GM04503 (cell line): ENCODE measurements at places on chromosomes 5 and 9.

DNA sequence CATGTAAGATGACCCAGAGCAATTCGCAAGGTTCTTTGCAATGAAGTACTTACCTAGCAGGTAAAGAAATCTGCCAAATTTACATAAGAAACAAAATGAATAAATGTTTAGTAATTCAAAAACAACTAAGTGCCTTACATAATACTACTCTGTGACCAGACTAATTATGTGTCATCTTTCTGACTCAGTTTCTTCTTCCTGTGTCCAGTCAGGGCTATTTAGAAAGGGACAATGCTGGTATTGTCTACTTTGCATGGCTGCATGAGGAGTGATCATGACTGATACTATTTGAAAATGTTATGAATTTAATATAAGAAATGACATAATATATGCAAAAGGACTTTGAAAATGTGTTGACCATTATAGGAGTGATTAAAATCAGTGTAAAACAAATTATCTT lies 210.0 kb downstream of the TMEM161B start:
- DNase-seq = no peak

GRCh38 chr5:10860645-10861422 lies 99.8 kb upstream of the DAP start:
- no peak for DNase-seq

DNA sequence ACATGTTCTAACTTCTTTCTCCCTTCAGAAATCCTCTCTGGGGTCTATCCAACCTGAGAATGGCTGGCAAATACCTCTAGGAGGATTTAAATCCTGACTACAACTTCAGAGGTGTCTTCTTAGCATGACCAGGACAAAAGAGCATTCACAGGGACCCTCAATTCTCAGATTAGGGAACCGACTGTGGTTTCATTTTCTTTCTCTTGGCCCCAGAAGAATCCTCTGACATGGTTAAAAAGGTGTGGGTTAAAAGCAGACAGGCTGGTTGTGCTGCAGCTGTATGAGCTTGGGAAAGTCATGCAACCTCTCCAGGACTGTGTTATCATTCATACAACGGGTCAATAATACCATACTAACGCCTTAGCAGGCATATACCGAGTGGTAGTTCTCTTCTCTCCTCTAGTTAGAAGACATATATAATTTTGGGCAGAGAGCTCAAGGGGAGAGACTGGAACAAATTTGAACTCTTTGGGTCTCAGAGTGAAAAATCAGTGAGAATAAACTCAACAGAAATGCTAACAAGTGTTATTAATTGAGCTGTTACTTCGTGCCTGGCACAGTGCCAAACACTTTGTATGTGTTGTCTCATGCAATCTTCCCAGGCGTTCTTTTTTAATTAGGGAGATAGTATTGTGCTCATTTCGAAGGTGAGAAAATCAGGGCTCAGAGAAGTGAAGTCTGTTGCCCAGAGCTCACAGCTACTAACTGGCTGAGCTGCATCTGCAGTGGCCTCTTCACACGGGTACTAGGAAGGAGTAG lies 35.2 kb downstream of the INSYN2B start:
- no peak for DNase-seq

- DNase-seq = no peak
Observed at GRCh38 chr9:130549093-130549735, 30.2 kb upstream of the FUBP3 start.

DNA sequence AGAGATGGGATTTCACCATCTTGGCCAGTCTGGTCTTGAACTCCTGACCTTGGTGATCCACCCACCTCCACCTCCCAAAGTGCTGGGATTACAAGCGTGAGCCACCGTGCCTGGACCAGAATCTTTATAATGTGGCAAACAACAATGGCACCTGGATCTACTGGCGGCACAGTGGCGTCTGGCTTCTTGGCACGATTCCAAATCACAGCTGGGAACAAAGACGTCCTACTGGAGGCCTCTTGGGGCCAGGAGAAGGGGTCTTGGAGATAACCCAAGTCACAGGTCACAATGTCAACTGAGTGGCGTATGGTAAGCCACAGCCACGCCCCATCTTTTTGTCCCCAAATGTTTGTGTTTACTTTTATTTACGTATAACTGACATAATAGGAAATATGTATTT lies 77.8 kb upstream of the RAPGEF1 start:
- no peak for DNase-seq

DNA sequence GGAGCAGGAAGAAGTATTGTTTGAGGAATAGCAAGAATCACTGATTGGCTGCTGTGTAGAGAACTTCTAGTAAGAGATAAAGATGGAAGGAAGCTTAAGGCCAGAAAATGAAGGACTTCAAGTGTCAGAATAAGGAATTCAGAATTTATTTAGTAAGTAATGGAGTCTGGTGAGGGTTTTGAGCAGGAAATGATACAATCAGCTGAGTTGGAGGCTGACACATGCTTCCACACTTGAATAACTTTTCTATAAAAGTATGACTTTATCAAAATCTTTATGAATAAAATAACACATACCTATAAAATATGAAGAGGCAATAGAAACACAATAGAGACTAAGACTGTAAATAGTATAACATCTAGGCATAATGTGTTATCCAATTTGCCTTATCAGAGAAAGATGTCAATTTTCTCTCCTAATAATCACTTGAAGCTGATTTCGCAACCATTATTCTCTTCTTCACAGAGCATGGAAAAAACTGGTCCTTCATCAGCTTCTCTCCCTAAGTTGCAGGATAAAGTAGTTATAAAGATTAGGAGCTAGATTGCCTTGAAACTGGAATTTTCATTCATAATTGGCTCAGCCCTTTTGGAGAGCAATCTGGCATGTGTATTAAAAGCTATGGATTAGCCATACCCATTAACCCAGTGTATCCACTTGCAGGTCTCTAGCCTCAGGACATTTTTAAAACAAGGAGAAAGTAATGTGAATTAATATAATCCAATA lies 143.4 kb downstream of the ZNF608 start:
- no peak for DNase-seq

DNA sequence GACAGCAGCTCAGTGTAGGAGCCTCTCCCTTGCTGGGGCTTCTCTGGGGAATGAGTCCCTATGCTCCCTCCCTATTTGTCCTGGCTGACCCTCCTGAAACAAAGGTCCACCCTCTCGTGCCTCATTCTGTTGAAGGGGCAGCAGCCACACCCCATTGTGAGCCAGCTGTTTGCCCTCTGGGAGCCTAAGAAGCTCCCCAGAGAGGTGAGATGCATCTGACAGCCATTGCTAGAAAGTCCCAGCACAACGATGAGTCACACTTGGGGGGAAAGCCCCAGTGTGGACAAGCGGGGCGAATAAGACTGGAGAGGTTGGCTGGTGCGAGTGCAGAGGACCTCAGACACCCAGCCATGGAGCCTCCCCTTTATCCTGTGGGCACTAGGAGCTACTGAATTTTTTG lies 101.4 kb downstream of the PPARGC1B start:
- no peak for DNase-seq

- no peak for DNase-seq
Observed at GRCh38 chr5:74875994-74876791, 10.0 kb upstream of the FAM169A start.

- DNase-seq = no peak
Observed at GRCh38 chr5:107043665-107044064, 627.1 kb downstream of the EFNA5 start.

GRCh38 chr9:127869310-127870152 lies 7.9 kb downstream of the AK1 start:
- no peak for DNase-seq

GRCh38 chr5:177448244-177448950 lies 1.8 kb downstream of the PRR7 start:
- no peak for DNase-seq

- no peak for DNase-seq
Observed at GRCh38 chr5:893137-893506, 438 bp downstream of the TRIP13 start.

GRCh38 chr9:119052339-119053030 lies 316.8 kb downstream of the BRINP1 start:
- DNase-seq = no peak

DNA sequence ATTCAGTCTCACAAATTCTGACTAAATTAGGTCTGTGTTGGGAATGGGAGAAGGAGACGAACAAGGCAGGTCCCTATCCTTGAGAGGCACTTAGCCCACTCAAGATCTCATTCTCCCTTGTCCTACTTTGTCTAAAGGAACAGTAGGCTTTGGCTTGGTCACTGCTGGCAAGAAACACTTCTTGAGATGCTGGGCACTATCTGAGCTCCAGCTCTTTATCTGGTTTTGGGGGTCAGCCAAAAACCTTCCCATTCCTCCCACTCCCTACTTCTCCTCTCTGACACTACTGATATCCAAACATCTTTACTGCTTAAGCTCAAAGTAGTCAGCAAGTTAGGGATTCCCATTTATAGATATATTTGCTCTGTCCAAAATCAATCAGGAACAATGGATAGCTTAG lies 155.2 kb downstream of the MAPKAP1 start:
- DNase-seq = no peak

- DNase-seq = no peak
Observed at GRCh38 chr9:70058569-70059116, 15.0 kb downstream of the MAMDC2 start.
